ENCODE measurements at places on chromosomes 13 and 19.

DNA sequence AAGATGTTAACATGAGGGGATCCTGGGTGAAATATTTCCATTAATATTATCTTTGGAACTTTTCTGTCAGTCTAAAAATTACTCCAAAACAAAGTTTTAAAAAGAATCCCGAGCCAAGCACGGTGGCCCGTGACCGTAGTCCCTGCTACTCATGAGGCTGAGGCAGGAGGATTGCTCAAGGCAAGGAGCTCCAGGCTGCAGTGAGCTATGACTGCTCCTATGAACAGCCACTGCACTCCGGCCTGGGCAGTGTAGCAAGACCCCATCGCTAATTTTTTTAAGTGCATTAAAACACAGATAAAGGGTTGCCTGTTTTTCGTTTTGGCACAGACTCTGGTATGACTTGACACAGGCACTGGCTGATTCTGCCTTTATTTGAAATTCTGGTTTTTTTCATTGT lies 6.9 kb downstream of the GP6 start:
- no peaks in the 10 kb centered on the region for H3K4me1 ChIP-seq
- H3K4me3 ChIP-seq, result no peak overlapping the region
- H3K27me3 ChIP-seq, result no peaks in the 10 kb centered on the region
- H3K27ac ChIP-seq, result no peak overlapping the region

- no peak overlapping the region for H3K4me3 ChIP-seq
- H3K4me1 ChIP-seq, result no peaks in the 10 kb centered on the region
- H3K36me3 ChIP-seq, result no peaks in the 10 kb centered on the region
- no peak overlapping the region for H3K27ac ChIP-seq
- DNase-seq, result no peak
These were observed 96.3 kb downstream of the VWA8 start for GRCh38 chr13:41864658-41865057.

DNA sequence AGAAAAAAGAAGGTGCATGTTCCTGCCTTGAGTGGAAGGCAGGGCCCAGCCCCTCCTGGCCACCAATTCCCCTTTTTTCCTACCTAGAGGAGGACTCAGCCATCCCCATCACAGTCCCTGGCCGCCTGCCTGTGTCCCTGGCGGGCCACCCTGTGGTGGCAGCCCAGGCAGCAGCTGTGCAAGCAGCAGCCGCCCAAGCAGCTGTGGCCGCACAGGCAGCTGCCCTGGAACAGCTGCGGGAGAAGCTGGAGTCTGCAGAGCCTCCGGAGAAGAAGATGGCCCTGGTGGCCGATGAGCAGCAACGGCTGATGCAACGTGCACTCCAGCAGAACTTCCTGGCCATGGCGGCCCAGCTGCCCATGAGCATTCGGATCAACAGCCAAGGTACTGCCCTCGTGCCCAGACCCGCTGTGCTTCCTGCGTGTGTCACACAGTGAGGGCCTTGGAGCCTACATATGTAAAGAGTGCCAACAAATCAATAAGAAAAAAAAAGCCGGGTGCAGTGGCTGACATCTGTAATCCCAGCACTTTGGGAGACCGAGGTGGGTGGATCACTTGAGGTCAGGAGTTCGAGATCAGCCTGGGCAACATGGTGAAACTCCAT lies 17.6 kb upstream of the WDR18 start:
- no peak overlapping the region for H3K27ac ChIP-seq
- H3K4me1 ChIP-seq, result no peaks in the 10 kb centered on the region
- DNase-seq, result no peak
- H3K4me3 ChIP-seq, result no peak overlapping the region
- peaks cover 6% of the 10 kb centered on the region for H3K36me3 ChIP-seq
- H3K27me3 ChIP-seq, result no peaks in the 10 kb centered on the region

GRCh38 chr19:41711376-41712261 lies 3.2 kb downstream of the CEACAM5 start:
- H3K27me3 ChIP-seq, result no peaks in the 10 kb centered on the region
- H3K36me3 ChIP-seq, result no peaks in the 10 kb centered on the region
- H3K4me3 ChIP-seq, result no peak overlapping the region
- H3K27ac ChIP-seq, result no peak overlapping the region

DNA sequence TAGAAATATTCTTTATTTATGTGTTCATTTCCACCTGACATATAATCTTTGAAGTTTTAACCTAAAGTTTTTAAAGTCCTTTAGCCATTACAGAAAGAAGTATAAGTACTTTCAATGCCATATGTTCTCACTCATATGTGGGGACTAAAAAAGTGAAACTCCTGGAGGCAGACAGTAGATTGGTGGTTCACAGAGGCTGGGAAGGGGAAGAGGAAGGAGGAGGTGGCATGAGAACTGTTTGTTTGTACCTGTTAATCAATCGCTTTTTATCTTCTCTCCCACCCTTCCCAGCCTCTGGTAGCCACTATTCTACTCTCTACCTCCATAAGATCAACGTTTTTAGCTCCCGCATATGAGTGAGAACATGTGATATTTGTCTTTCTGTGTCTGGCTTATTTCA lies 131.1 kb downstream of the MYO16 start:
- no peak overlapping the region for H3K4me3 ChIP-seq
- no peaks in the 10 kb centered on the region for H3K27me3 ChIP-seq
- no peaks in the 10 kb centered on the region for H3K36me3 ChIP-seq
- no peak for DNase-seq
- H3K27ac ChIP-seq, result no peak overlapping the region

GRCh38 chr19:13770013-13770635 lies 4.1 kb upstream of the C19orf53 start:
- DNase-seq, result peak; percentile 88
- no peaks in the 10 kb centered on the region for H3K27me3 ChIP-seq
- peaks cover 21% of the 10 kb centered on the region for H3K4me1 ChIP-seq
- no peak overlapping the region for H3K4me3 ChIP-seq

DNA sequence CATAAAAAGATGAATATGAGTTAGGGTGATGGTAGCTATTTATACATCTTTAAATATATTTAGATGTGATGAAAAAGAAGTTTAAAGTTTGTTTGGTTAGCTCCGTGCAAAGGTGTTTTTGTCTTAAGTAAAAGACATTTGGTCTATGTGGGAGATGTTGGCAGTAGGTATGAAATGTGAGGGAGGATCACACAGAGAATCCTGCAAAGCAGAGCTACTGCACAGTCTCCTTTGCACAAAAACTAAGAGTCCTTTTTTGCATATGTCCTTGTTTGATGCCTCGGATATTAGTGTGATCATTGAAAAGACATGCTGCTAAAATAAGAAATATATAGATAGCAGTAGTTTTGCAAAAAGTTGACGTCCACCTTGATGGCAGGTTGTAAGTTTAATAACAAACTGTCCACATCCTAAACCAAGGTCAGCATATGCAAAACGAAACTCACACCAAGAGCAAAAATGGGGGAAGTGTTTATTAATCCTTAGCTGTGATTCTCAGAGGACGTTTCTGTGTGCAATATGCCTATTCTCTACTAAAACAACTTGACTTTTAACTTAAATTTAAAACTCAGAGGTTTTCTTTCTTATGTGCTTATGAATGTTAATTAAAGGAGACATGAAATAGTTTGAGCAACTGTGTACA lies 870.1 kb downstream of the PCDH9 start:
- H3K27me3 ChIP-seq, result no peaks in the 10 kb centered on the region
- H3K36me3 ChIP-seq, result no peaks in the 10 kb centered on the region
- no peak for DNase-seq
- H3K27ac ChIP-seq, result no peak overlapping the region
- H3K4me3 ChIP-seq, result no peak overlapping the region

GRCh38 chr19:2631213-2631821 lies 71.2 kb downstream of the GNG7 start:
- H3K27ac ChIP-seq, result peak overlapping the region; percentile 100
- no peak overlapping the region for H3K4me3 ChIP-seq
- H3K27me3 ChIP-seq, result no peaks in the 10 kb centered on the region
- no peaks in the 10 kb centered on the region for H3K36me3 ChIP-seq
- no peak for DNase-seq

DNA sequence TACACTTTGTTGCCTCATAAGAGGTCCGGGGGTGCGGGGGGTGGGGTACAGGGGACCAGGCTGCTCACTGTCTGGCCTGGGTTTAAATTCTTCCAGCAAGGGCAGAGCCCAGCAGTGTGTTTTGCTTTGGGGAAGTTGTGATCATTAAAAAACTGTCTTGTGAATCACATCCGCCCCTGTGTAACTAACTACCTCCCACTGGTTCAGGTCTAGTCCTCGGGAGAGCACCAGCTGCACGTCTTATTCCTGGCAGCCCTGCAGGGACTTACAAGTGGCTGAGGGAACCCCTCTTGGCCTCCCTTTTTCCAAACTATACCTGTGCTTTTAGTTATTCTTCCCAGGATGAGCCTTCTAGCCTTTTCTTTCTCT lies 127.5 kb downstream of the SIPA1L3 start:
- no peak overlapping the region for H3K27ac ChIP-seq
- no peak overlapping the region for H3K4me3 ChIP-seq
- peaks cover 51% of the 10 kb centered on the region for H3K4me1 ChIP-seq
- H3K36me3 ChIP-seq, result no peaks in the 10 kb centered on the region

GRCh38 chr19:33163481-33163880 lies 30.6 kb upstream of the LRP3 start:
- no peaks in the 10 kb centered on the region for H3K36me3 ChIP-seq
- DNase-seq, result no peak
- no peak overlapping the region for H3K27ac ChIP-seq
- no peaks in the 10 kb centered on the region for H3K4me1 ChIP-seq
- no peaks in the 10 kb centered on the region for H3K27me3 ChIP-seq

- no peak overlapping the region for H3K27ac ChIP-seq
- H3K36me3 ChIP-seq, result no peaks in the 10 kb centered on the region
- H3K4me3 ChIP-seq, result no peak overlapping the region
- no peak for DNase-seq
These were observed 121.7 kb upstream of the MAB21L1 start for GRCh38 chr13:35598233-35598632.

DNA sequence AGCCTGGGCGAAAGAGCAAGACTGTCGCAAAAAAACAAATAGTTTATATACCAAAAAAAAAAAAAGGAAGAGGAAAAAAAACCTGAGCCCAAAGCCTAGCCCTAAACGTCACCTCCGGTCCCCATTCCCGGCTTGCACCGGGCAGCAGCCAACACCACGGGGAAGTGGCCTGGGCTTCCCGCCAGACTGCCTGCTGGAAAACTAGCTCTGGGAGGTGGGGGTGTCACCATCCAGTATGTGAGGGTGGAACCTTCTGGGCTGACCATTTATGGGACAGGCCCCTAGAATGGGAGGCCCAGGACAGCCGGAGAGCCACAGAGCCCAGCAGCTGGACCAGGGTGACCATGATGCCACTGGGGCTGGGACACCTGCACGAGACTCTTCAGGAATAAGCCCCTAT lies 37.3 kb downstream of the IL12RB1 start:
- H3K4me1 ChIP-seq, result peaks cover 45% of the 10 kb centered on the region
- no peak overlapping the region for H3K4me3 ChIP-seq
- no peaks in the 10 kb centered on the region for H3K27me3 ChIP-seq
- peak overlapping the region; percentile 79 for H3K27ac ChIP-seq
- no peaks in the 10 kb centered on the region for H3K36me3 ChIP-seq
- DNase-seq, result peak; percentile 95

- peaks cover 5% of the 10 kb centered on the region for H3K36me3 ChIP-seq
- peaks cover 38% of the 10 kb centered on the region for H3K4me1 ChIP-seq
- DNase-seq, result peak; percentile 61
- no peaks in the 10 kb centered on the region for H3K27me3 ChIP-seq
These were observed 25.1 kb upstream of the C13orf46 start for GRCh38 chr13:113998781-113999617.

GRCh38 chr19:44315883-44316282 lies 11.1 kb upstream of the ZNF235 start:
- H3K4me1 ChIP-seq, result no peaks in the 10 kb centered on the region
- H3K4me3 ChIP-seq, result no peak overlapping the region
- no peak overlapping the region for H3K27ac ChIP-seq
- no peak for DNase-seq
- H3K36me3 ChIP-seq, result no peaks in the 10 kb centered on the region

GRCh38 chr13:30373727-30374126 lies 48.6 kb upstream of the UBE2L5 start:
- DNase-seq, result no peak
- H3K4me1 ChIP-seq, result peaks cover 36% of the 10 kb centered on the region
- H3K27me3 ChIP-seq, result no peaks in the 10 kb centered on the region
- H3K36me3 ChIP-seq, result no peaks in the 10 kb centered on the region
- no peak overlapping the region for H3K4me3 ChIP-seq

GRCh38 chr19:31498781-31499180 lies 149.5 kb upstream of the TSHZ3 start:
- no peaks in the 10 kb centered on the region for H3K27me3 ChIP-seq
- no peak overlapping the region for H3K27ac ChIP-seq
- H3K36me3 ChIP-seq, result no peaks in the 10 kb centered on the region
- no peak overlapping the region for H3K4me3 ChIP-seq
- DNase-seq, result no peak
